Activated CD8-positive, alpha-beta memory T cell treated with anti-CD3 and anti-CD28 coated beads for 1 hour (primary cell): ENCODE measurements at places on chromosomes 2 and 18.

DNA sequence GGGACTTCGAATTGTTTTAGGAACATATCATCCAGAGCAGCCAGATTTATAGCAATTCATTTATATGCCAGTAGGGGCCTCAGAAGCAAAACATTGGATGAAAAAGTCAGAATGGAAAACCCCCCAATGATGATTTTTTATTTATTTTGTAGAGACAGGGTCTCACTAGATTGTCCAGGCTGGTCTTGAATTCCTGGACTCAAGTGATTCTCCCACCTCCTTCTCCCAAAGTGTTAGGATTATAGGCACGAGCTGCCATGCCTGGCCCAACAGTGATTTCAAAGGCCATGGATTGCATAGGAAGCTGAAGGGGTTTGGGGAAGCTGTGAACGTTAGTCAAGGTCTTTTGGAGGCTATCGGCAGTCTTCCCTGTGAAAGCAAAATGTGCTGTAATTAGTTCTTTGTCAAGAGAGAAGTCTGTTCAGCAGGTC lies 21.9 kb upstream of the MCFD2 start:
- DNase-seq, result no peak

DNA sequence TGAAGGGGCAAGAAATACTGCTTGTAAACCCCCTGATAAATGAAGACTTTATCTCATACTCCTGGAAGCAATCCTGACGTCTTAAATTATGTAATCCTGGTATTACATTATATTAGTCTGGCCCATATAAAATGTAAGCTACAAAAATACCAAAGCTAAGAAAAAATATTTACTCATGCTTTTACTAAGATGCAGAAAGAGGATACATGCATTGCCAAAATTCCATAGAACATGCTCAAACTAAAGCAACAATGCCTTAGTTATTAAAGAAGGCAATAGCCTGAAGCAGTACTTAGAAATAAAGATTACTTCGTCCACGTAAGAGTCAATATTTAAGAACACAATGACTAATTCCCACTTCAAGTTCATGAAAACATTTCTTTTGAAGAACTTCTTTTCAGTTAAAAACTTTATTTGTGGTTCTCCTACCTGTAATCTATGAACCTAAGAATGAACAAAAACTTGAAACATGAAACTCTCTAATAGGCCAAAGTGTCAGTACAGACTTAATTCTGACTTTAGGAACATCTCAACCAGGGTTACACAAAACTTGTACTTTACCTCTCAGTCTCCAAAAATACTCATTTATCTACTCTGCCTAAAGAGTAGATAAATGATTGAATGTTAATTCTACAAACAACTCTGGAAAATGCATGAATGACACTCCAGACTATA lies 117.3 kb downstream of the THADA start:
- DNase-seq, result no peak

GRCh38 chr18:57743008-57743407 lies 60.1 kb downstream of the ATP8B1 start:
- no peak for DNase-seq

GRCh38 chr2:151189125-151189524 lies 72.5 kb downstream of the RBM43 start:
- DNase-seq, result no peak

- DNase-seq, result no peak
These were observed 401.7 kb downstream of the TSN start for GRCh38 chr2:122157158-122157557.

DNA sequence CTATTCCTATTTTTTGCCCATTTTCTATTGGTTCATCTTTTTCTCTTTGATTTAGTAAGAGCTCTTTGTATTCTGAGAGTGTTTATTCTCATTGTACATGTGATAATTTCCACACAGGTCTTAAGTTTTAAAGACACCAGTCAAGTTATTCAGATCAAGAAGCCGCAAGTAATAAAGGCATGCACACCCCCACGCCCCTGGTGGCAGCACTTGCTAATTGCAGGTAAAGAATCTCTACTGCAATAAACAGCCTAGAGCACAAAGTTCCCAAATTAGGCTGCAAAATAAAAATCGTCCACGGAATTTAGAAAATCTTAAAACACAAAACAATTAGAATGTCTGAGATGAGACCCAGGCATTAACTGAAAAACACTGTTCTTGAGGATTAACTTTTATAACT lies 45.2 kb downstream of the ST3GAL5 start:
- no peak for DNase-seq

DNA sequence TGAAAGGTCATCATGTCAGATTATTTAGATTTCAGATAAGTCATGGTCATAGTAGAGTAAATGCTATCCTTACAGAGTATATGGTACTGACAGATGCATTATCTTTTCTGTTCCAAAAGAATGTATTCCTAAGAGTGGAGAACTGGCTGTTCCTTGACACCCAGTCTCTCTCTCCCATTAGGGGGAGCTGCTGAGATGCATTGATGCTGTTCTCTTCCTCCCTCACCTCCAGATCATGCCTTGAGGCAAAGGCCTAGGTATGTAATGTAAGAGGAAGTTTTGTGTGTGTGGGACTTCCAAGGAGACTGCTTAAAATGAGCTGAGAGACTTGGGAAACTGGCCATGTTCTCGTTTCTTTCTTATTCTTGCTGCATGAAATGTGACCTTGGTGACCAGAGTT lies 979.5 kb upstream of the CELF4 start:
- DNase-seq, result no peak

GRCh38 chr18:48152549-48152948 lies 222.1 kb upstream of the SMAD2 start:
- no peak for DNase-seq

GRCh38 chr2:71348302-71348701 lies 16.7 kb downstream of the ZNF638 start:
- no peak for DNase-seq

GRCh38 chr2:55010149-55010591 lies 40.1 kb downstream of the RTN4 start:
- no peak for DNase-seq

DNA sequence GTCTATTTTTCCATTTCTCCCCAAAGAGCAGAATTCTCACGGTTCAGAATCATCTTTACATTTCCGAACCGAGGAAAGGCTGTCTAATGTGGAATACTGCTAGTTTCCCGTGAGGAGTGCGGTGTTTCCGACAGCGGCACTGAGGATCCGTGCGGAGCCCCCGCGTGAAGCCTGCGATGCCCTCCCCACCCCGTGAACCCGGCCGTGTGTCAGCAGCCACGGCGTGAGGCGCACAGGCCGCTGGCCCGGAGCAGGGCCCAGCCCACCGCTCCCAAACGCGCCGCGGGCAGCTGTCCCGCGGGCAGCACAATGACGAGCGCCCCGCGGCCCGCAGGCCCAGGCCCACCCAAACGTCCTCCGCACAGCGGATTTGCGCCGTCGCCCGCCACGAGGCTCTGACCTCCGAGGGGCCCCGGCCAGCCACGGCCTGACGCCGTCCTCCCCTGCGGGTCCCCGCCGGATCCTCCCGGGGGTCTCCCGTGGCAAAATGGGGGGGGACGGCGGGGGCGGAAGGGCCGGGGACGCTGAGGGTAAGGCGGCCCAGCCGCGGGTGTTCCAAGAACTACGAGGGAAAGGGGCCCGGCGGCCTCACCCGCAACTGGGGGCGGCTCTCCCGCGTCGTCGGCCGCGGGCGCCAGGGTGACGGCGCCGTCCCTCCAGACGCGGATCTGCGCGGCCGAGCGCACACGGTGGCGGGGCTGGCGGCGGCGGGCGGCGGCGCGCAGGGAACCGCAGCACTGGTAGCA lies 796 bp downstream of the SPIRE1 start:
- DNase-seq, result no peak

DNA sequence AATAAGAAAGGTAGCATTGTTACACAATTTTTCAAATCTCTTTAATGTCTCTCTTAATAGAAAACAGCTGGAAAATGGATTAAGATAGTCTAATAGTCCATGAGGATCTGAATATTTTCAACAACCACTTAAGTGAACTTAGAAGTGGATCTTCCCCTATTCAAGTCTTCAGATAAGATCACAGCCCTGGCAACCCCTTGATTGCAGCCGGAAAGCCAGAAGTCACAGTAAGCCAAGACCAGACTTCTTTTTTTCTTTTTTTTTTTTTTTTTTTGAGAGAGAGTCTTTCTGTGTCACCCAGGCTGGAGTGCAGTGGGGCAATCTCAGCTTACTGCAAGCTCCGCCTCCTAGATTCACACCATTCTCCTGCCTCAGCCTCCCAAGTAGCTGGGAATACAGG lies 18.6 kb upstream of the ZC3H15 start:
- DNase-seq, result no peak

DNA sequence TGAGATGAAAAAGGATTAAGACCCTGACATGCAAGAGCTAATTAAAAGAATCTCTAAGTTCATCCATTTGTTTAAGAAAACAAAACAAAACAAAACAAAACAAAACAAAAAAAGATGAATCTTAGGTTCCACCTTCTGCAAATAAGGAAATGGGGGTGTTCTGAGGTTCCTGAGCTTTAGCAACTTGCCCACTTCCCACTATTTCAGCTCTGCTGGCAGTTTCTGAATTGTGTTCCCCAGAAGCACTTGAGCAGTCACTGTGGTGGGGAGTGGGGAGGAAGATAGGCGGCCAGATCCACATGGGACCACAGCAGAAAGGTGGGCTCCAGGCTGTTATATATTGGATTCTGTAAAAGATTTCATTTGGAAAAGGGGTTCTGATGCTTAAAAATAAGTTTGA lies 20.3 kb downstream of the INO80C start:
- DNase-seq, result no peak

- no peak for DNase-seq
These were observed 58.0 kb upstream of the ZNF236 start for GRCh38 chr18:76764291-76764901.

DNA sequence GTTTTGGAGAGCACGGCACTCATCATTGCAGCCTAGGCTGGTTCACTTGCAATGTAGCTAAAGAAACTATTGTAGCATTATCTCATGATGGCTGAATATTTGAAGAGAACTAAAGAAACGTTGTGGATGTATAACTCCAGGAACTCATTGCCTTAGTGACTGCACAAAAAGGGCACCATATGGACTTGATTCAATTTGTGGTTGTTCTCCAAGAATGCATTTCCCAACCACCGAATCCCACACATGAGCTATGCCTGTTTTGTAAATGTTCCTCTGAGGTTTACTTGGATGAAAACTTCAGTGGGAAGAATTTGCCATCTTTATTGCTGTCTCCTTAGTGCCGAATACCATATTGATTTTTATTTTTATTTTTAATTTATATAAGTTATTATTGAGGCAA lies 43.5 kb downstream of the DOK6 start:
- DNase-seq, result no peak

- DNase-seq, result no peak
These were observed 65.8 kb upstream of the EML6 start for GRCh38 chr2:54657664-54658083.

DNA sequence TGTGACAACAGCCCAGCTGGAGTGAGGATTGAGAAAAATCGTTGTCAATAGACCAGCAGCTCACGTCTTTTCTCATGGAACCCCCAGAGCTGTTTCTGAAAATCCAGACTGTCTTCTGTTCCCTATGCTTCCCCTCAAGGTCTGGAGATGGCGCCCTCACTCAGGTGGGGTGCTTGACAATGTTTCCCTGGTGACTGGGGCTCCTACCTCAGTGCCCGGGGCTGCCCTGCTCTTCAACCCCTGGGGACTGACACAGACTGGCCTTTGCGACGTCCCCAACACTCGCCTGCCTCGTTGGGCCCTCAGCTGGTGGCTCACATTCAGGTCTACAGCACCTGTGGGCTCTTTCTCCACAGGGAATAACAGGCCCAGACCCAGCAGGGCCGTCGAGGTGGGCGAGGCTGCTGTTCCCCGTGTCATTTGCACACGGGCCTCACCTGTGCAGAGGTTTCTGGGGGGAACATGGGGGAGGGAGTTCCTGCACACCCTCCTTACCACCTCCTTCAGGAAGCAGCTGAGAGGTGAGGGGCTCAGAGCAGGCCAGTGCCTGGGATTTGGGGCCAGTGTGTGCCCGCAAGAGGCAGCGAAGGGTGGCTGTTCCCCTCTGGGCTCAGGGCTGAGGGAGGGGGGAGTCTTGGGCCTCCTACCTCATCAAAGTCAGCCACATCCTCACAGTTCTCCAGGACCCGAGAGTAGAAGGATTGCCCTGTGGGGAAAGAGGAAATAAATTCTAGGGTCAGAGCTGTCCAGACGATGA lies 59.3 kb upstream of the OTOF start:
- no peak for DNase-seq

DNA sequence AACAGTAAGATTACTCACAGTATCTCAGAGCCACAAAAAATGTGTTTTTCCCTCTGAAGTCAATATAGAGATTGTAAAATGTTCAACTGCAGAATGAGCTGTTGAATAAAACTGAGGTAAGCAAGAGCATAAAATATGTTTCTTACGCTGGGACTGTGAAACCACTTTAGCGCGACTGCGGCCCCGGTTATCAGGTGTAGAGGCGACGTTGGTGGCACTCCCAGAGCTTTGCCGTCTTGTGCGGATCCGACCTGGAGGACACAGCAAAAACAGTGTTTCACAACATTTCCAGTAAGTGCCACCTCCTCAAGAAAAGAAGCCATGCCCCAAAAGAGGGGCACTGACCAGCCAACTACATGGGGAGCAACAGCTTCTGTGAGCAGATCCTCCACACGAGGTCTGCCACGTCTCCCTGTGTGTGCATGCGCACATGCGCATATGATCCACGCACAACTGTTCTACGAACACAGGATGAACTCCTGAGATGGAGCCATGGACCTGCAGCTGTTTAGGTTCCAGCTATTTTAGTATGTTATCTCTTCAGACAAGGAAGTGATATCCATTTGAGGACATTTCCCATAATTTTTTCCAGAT lies 100.7 kb upstream of the RNU4ATAC start:
- DNase-seq, result no peak

DNA sequence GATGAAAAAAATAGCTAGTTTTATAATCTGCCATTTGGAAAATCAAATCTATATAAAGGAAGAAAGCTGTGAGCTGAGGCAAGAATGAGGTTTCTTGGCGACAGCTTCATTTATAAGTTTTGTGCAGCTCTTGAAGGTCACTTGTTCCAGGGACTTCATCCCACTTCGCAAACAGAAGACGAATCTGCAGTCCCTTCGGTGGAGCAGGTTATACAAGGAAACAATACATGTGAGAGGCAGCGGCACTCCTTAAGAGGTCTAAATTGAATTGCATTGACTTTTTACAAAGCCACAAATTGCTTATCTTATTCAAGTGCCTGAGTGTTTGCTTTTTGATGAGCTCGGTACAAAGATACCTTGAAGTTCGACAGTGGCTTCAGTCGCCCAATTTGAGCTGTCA lies 72.2 kb downstream of the C1QL2 start:
- no peak for DNase-seq

GRCh38 chr2:230441227-230441897 lies 25.4 kb downstream of the SP100 start:
- DNase-seq, result peak; percentile 15

- DNase-seq, result no peak
These were observed 96.8 kb downstream of the ADD2 start for GRCh38 chr2:70671092-70671675.

DNA sequence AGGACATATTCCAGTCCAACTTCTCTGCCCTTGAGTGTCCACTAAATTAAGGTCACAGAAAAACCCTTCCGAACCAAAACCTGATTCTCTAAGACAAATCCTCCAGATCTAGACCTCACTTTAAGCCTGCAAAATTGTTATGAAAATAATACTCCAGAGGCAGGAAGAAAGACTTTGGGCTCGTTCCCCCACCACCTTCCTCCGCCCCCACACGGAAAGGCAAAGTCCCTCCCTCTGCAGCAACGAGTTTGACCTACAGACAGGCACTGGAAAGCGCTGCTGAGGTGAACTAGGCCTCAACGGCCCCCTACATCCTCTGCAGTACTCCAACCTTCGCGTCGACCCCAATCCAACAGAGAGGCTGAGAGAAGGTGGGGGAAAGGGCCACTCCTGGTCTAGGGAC lies 808 bp downstream of the ATP5MC3 start:
- DNase-seq, result no peak

- no peak for DNase-seq
These were observed 19.7 kb downstream of the CLUL1 start for GRCh38 chr18:616380-616995.

GRCh38 chr2:118190474-118190873 lies 102.2 kb downstream of the INSIG2 start:
- no peak for DNase-seq
